Trophoblast cell (in vitro differentiated cells and primary cell): ENCODE measurements at places on chromosomes 16 and 17.

DNA sequence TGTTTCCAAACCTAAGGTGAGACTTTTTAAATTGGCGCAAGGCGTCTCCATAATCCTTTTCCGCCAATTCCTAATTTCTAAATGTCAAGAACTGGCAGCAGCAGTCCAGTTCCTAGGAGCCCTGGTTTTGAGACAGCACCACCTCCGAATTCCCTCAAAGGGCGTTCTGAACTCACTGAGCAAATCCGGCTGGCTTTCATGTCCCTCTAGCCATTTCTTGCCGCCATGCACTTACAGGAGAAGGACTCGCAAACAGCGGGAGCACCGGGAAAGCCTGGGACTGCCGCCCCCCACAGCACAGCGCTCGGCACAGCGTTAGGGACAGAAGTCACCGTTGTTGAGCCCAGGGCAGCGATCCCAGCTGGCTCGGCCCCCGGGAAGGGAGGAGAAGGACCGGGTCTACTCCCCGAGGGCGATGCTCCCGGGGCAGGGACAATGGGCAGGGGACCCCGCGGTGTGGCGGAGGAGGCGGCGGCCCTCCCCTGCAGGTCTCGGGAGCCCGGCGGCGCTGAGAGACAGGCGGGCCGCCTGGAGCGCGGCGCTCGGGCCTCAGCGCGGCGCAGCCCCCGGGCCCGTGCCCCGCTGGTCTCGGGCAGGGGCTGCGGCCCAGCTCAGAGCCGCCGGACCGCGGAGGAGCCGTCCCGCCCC, 545 bp downstream of the ARHGAP17 start:
- peak; percentile 50 for DNase-seq

GRCh38 chr17:9185688-9186284, 164.5 kb downstream of the NTN1 start:
- DNase-seq: no peak

DNA sequence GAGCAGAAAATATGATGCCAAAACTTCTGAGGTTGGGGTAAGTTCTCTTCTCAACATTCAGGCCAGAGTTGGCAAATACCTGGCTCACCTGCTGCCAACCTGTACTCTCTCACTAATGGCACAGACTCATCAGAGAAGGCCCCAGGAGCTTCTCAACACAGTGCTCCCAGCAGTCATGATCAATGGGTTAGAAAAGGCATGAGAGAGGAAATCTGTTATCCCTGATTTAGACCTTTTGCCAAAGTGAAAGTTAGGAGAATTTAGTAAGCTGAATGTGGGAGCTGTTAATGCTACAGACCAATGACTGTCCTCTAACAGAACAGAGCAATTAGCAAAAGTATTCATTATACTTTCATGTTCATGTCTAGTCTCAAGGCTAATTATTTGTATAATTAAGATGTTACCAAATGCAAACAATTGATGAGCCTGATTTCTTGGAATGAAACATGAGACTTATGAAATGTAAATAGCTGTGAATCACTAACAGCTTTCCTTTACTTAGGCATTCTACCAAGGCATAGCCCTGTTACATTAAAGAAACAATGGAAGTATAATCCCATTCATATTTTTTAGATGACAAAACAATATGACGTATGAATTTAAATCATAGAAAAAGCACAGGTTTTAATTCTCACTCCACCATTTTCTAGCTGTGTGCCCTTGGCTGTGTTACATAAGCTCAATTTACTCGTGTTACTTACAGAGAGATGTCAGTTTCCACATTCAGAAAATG, 68.7 kb upstream of the MARCHF10 start:
- no peak for DNase-seq

DNA sequence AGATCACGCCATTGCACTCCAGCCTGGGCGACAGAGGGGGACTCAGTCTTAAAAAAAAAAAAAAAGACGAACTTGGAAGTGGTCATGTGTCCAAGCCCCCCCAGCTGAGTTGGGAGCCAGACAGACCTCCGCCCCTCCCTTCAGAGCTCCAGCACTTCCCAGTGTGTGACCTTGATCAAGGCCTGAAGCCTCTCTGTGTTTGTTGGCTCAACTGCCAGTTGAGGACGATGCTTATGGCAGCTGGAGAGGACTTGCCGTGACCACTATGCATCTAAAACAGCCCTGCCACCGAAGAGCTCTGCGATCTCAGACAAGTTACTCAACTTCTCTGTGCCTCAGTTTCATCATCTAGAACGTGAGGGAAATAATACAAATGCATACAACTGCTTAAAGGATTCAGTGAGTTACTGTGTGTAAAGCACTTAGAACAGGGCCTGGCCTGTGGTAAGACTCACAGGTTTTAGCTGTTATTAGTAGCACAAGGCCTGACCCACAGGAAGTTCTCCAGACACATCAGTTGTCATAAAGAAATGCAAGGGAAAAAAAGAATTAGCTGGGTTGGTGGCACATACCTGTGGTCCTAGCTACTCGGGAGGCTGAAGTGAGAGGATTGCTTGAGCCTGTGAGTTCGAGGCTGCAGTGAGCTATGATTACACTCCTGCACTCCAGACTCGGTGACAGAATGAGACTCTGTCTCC, 7.0 kb upstream of the IL27 start:
- no peak for DNase-seq

DNA sequence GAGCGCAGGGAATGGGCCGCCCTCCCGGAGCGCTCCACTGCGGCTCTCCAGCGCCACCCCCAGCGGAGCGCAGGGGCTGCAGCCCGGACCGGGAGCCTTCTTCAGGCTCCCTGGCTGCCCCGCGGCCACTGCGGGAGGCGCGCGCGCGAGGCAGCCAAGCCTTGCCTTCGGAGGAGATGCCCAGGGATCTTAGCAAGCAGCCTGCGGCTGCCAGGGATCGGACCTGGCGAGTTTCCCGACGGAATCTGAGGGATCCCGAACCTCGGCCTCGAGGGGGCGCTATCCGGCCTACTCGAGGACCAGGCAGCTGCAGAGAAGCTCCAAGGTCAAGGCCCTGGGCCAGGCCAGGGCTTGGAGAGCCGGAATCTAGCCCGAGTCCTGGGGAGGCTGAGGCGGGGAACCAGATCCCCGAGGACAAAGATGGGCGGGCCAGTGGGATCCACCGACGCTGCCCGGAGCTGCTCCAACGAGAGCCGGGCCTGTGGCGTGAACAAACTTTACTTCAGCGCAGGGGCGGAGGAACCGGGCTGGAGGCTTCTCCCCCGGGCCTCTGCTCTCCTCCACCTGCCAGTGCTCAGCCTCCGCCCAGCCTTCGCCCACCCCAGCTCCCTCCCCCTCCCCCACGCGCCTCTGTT, at the start of gene IRX6:
Gene IRX6 (plus strand): TSS at position 567 of the 635 bp plus-strand sequence. CDS start 889 bp downstream, outside the sequence.
- no peak for DNase-seq

- no peak for DNase-seq
These were observed 36.7 kb downstream of the HNF1B start for GRCh38 chr17:37708008-37708615.

DNA sequence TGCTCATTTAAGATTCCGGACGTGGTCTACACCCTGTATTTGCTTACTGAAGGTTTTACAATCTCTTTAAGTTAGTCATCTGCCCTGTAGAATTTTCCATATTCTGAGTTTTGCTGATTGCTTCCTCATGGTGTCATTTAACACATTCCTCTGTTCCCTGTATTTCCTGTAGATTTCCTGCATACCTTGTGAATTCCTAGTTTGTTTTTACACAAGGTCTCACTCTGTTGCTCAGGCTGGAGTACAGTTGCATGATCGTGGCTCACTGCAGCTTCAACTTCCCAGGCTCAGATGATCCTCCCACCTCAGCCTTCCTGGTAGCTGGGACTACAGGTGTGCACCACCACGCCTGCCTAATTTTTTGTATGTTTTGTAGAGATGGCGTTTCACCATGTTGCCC, 66.8 kb downstream of the CMIP start:
- DNase-seq: peak; percentile 73

- DNase-seq: peak; percentile 57
These were observed 1.3 kb upstream of the ACTG1 start for GRCh38 chr17:81513753-81514488.

DNA sequence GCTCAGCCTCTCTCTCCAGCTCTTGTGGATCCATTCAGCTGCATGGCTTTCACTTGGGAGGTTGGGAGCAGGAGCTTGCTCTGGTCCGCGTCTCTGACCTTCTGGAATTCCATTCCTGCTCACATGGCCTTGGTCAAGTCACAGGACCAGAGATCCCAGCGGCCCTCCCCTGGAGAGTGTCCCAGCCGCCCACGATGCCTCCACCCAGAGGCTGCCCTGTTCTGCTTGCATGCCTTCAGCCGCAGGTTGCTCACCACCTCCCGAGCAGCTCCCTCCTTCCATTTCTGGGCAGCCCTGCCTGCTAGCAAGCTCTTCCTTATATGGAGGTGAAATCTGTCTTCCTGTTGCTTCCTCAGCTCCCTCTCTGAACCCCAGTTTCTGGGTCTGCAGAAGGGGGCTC, 32.6 kb downstream of the RAI1 start:
- no peak for DNase-seq

- no peak for DNase-seq
These were observed 3.5 kb upstream of the TSPOAP1 start for GRCh38 chr17:58331815-58332777.

DNA sequence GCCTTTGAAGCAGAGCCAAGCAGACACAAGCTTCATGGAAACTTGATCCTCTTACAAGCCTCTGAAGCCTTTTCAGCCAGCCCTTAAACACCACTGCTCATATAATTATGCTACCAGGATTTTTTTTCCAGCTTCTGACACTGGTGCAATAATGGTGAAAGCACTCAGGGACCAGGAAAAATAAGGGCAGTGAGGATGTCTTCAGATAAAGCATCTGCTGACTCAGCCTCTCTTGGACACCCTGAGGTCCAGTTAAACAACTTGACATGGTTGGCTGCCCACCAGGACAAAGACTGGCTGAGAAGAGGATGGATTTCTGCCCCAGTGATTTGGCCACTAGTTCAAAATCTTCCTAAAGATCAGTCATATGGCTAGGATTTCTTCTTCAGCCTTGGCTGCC, 124.2 kb upstream of the N4BP1 start:
- no peak for DNase-seq

DNA sequence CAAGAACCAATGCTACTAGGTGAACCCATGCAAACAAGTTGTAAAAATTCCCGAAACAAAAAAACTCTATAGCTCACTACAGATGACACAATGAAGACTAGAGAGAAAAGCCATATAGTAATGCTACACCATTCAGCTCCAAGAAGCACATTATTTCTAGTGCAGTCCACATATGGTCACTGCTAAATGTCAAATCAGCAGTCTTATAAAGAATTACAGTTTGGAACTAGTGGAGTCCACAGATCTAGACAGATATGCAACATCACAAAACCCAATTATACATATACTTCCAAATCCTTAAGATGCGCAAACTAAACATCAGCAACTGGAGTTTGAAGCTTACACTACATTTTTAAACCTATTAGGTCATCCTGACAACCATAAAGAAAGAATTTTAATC, 33.5 kb downstream of the GPATCH8 start:
- no peak for DNase-seq

DNA sequence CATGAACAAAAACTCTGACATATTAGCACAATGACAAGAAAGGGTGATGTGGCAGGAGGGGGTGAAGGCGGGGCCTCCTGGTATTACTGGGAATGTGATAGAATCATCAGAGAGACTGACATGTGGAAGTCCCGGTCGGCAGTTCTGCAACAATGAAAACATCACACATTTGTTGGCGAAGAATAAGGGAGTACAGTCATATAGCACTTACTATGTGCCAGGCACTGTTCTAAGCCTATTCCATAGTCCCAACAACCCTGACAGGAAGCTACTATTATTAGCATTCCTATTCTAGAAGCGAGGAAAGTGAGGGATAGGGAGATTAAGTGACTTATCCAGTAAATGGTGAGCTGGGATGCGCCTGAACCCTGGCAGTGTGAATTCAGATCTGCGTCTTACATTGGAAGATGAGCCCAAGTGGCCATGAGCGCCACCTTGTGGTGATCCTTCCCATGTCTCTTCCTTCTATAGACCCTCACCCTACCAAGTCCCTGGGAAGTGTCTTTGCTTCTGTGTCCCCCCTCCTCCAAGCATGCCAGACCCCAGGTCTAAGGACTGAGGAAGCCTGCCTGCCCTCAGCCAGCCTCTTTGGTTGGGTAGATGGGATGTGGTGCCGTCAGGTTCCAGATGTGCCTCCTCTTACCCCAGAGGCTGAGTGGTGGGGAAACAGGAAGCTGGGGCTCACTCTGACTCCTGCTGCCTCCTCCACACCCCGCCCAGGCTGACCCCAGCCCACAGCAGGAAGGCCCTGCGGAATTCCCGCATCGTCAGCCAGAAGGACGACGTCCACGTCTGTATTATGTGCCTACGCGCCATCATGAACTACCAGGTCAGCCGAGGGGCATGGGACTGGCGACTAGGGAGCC, 14.0 kb downstream of the FMNL1 start:
- DNase-seq: peak; percentile 60

- peak; percentile 32 for DNase-seq
These were observed at the start of gene CBFA2T3 for GRCh38 chr16:88977018-88977811. TSS of gene CBFA2T3 (minus strand) at chr16:88977207. CDS start at chr16:88976807, 400 bp downstream.

DNA sequence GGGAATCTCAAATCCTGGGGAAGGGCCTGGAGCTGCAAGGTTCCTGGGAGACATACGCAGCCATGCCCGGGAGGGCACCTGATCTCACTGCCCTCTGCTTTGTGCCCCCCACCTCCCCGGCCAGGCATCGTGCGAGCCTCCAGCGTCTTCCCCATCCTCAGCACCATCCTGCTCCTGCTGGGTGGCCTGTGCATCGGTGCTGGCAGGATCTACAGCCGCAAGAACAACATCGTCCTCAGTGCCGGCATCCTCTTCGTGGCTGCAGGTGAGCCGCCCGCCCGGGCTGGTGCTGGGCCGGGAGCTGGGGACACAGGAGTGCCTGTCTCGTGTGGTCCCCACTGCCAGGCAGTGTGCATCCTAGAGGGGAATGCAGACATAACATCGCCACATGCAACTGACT, 19.6 kb upstream of the CACNG1 start:
- DNase-seq: no peak

DNA sequence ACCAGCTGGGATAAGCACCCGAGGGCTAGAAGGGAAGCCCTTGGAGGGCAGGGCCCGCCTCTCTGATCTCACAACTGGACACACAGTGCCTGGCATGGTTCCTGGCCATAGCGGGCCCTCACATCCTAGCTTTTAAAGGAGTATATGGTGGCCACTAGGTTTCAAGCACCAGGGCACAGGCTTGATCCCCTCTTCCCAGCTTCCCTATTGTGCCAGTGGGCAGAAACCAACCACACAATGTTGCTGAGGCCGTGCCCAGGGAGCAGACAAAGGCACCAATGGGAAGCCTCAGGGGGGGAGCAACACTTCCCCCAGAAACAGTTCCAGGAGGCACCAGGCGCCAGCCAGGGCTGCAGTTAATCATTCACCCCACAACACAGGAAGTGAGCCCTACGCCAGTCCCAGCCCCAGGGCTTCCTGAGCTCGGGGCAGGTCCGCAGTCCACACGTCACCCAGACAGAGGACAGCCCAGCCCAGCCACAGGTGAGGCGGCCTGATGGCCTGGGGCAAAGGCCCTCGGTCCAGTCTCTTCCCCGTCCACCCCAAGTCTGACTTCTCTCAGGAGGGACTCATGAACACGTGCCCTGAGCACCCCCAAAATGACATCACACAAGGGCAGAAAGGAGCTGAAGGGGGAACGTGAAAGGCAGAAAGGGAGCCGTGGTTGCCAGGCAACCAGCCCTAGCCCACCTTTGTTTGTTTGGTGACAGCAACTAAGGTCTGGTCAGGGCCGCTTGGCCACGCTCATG, 12.8 kb downstream of the SMIM5 start:
- peak; percentile 97 for DNase-seq

- DNase-seq: no peak
These were observed 157.8 kb upstream of the FAM20A start for GRCh38 chr17:68759002-68759342.
